ENCODE measurements at places on chromosomes 3 and 15. TPM values are rescaled to one million over a fixed set of nuclear protein-coding genes. Genes with fewer than 3 reads are reported as not detected.

The OR5K2 gene
- total RNA-seq: not detected

The GOLGA8G gene
- not detected for total RNA-seq

The ATP13A4 gene
- under 0.01 TPM for total RNA-seq

The TRPC1 gene
- 56.5 TPM for total RNA-seq

All from fibroblast of lung (primary cell).